ENCODE measurements at places on chromosomes 12 and 14.
A peak's percentile ranks its signal among the peaks of the same experiment; 100 is the strongest.

GRCh38 chr12:42474391-42474790 lies 115.2 kb downstream of the PRICKLE1 start:
- no peak for DNase-seq

DNA sequence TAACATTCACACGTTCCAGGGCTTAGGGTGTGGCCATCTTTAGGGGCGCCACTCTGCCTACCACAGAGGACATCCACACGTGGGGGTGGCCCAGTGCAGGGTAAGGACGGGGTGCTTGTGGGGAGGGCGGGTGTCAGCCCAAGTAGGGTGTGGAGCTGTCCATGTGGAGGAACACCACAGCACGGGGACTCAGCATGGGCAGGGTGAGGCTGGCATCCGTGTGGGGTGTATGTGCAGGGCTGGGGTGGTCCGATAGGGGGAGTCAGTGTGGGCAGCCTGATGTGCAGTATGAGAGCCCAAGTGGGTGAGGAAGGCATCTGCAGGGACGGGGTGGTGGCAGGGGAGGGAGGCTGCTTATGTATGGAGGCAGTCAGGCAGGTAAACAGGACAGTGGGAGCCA lies 17.7 kb downstream of the PSMC1 start:
- DNase-seq: no peak

- peak; percentile 2 for DNase-seq
These were observed 74.5 kb upstream of the DYNC1H1 start for GRCh38 chr14:101889898-101890297.

GRCh38 chr12:94754653-94755052 lies 104.3 kb upstream of the TMCC3 start:
- DNase-seq: no peak

- no peak for DNase-seq
These were observed 257.2 kb upstream of the PRICKLE1 start for GRCh38 chr12:42846782-42847181.

- DNase-seq: no peak
These were observed 53.2 kb upstream of the DYRK2 start for GRCh38 chr12:67595365-67595764.

DNA sequence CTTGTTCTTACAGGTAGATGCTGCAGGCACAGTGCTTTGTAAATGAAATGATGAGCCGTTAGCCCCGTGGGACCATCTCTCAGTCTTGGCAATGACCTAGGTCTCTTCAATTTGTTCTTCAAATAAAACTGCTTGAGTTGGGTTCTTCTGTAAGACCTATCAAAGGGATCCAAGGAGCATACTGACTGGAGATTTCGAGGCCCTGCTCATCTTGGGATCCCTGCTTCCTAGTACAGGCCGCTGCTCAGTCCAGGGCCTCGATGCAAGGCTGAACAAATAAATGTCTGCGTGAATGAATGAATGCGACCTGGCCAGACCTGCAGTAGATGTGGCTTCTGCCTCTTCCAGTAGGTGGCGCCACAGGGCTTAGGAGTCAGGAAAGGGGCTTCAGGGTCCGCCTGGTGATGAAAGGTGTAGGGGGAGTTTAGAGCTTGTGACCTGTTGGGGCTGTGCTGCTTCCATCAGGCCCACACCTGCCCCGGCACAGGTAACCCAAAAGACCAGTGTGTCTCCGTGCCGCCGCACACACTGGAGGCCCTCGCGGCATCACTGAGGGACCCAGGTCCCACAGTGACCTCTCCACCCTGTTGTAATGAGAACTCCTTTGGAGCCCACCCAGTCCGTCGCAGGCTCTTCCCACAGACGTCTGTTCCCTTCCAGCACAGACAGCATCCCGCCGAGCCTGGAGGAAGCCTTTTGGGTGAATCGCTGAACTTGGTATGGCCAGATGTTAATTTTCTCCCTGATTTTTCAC lies 4.4 kb downstream of the CACNA1C start:
- peak; percentile 55 for DNase-seq

DNA sequence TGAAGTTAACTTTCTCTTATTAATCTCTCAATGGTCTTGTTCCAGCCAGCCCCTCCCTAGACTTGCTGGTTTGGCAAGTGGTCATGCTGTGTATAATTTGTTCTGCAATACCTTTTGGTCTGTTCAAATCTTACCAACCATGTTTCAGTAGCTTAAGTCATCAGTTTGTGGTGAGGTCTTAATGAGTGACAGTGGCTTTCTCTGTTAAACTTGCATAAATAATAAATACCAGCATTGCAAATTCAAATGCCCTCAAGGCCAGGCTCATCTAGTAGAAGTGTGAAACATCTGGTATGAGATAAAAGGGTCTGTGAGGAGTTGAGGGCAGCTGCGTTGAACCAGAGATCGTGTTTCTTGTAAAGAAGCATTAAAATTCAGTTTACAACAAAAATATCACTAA lies 319.5 kb downstream of the TMEM117 start:
- DNase-seq: no peak

GRCh38 chr14:69572030-69572840 lies 2.4 kb downstream of the CCDC177 start:
- DNase-seq: peak; percentile 51

DNA sequence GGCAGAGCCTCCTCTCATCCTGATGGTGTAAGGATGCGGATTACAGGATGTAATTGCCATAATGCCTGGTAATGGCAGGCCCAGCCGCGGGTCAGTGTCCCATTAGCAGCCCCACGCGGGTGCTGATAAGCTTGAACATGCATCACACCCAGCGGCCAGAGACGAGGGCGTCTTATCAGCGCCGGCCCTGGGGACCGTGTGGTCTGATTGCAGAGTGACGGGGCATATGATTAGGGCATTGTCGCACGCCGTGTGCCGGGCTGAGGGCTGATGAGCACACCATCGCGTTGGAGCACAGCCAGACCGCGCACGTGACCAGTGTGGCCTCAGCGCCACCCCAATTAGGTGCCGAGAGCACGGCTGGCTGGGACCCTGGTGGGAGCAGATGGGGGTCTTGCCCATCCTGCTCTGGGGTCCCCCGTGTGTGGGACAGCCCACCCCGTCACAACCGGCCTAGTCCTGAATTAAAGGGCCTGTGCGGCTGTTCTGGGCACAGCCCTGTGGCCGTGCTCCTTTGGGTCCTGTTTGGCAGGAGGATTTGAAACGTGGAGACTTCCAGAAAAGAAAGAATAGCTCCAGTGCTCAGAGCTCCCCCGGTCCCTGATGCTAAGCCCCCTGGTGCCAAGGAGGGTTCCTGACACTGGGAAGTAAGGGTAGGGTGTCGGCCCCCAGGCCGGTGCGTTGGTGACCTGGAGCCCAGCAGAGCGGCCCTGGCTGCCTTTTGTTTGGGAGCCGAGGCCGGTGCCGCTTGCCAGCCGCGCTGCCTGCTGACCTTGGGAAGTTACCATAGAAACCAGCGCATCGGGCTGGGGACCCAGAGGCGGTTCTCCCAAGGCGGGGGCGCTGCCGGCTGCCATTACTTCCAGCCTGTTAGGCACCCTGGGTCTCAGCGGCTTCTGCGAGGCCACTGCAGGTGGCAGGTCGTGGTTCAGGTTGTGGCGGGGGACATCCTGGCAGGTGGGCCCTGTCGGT lies 20.7 kb downstream of the KIF26A start:
- DNase-seq: no peak

GRCh38 chr14:100103250-100104005 lies 38.2 kb downstream of the EVL start:
- no peak for DNase-seq

- no peak for DNase-seq
These were observed 124.6 kb upstream of the FRMD6 start for GRCh38 chr14:51527073-51527472.

DNA sequence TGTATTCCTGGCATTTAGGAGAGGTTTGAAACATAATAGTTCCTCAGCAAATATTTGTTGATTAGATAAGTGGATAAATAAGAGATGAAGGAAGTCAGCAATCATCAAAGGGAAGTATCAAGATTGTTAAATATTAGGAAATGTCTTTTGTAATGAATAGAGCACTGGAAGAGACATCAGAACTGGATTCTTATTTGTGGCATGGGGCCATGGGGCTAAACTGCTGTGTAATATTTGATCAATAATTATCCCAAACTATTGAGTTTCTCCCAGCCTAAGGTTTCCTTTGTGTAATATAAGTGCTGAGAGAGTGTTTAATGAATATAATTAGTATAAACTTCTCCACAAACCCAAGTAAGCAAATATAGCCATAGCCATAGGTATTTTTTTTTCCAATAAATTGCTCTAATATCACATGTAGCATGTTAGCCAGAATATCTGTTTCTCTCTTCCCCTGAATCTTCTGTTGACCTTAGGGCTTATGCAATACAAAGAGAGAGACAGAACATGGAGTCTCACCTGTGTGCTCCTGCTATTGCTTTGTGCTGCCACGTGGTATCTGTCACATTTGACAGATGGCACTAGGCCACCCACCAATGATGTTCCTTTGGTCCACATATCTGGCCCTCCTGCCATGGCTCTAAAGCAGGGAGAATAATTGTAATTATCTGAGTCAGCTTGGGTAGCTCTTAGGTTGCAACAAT lies 658.7 kb downstream of the SOX5 start:
- DNase-seq: no peak

DNA sequence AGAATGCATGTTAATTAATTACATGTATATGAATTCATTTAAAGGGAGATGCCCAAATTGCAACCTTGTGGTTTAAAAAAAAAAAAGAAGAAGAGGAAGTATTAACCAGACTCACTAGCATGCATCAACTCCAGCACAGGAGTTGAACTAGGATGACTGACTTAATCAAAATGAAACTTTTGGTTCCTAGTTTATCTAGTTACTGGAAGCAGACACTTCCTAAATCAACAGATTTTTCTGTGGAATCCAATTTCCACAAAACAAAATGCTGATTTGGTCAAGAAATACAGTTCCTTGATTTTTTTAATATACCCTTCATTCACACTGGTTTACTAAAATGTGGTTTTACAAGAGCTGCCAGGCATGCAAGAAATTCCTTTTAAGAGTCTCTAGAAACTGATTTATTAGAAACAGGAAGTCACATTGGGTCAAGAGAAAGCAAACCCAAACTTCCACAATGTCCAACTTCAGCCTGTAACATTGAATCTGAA lies 41.6 kb downstream of the ITPR2 start:
- no peak for DNase-seq

- no peak for DNase-seq
These were observed 54.9 kb upstream of the GNG2 start for GRCh38 chr14:51805541-51805940.

- no peak for DNase-seq
These were observed 41.5 kb downstream of the BCL11B start for GRCh38 chr14:99230208-99231151.

GRCh38 chr12:112891093-112892024 lies 15.4 kb upstream of the OAS1 start:
- DNase-seq: no peak

DNA sequence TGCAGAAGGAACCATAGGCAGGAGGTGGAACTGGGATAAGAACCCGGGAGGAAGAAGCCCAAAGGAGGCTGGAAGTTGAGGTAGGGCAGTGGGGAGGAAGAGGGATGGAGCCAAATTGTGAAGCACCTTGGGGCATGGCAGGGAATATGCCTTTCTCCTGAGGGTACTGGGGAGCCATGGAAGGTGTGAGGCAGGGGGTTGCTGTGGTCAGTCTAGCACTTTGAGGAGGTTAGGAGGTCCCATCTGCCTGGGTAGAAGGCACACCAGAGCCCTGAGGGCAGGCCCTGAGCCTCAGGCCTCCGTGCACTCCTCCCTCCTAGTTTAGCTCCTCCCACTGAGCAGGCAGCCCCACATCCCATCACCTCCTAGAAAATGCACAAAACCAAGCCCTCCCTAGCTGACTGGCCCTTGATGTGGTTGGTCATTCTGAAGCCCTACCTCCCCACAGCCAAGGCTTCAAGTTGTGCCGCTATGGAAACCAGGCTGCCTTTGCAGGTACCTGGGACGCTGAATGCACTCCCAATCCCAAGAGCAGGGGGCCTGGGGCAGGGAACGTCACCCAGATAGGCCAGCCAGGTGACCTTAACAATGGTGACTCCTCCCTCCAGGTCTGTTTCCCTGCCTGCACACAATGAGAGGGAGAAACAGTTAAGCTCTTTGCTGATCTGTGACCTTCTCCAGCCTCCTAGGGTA lies 15.1 kb downstream of the PHETA1 start:
- DNase-seq: no peak

- peak; percentile 64 for DNase-seq
These were observed at the start of gene ZNF219 for GRCh38 chr14:21098076-21098891. ZNF219 (minus strand) TSS chr14:21098655; CDS start chr14:21093591, 5,064 bp downstream.

- DNase-seq: no peak
These were observed 769.8 kb upstream of the MGAT4C start for GRCh38 chr12:87025976-87026375.

DNA sequence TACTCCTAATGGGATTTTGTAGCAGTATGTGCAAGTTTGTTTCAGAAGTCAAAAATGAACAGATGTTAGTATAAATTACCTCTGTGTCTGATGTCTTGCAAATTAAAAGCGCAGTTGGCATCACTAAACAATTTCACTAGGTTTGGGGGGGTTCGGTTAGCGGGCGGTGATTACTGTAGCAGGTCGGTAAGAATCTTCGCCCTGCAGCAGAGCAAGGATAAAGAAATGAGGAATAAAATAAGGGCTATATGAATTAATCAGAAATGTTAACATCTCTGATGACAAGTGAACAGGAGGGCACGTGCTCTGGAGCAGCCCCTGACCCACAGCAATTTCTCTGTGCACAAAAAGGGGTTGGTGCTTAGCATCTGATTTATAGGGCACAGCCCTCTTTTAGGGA lies 43.6 kb upstream of the VSX2 start:
- no peak for DNase-seq

GRCh38 chr12:109512608-109513007 lies 35.2 kb downstream of the UBE3B start:
- DNase-seq: no peak

DNA sequence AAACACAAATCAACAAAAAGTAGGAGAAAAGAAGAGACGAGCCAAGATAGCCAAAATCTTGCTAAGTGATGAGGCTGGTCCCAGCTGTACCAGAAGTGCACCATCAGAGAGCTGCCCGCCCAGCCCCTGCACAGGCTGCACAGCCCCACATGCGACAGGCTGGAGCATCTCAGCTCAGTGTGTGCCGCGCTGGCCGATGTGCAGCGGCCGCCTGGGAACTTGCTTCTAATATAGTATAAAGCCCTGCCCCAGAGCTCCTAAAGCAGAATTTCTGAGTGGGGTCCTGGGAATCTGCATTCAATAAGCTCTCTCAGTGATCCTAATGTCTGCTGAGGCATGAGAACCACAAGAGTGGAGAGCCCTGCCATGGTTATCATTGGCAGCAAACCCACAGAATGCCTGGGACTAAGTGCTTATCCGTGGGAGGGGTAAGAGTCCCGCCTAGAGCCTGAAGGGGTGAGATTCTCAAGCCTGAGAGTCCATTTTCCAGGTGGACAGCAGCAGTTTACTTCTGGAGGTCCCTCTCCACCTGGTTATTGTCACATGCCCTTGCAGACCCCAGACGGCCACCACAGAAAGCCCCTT lies 171.6 kb downstream of the DPF3 start:
- DNase-seq: no peak

DNA sequence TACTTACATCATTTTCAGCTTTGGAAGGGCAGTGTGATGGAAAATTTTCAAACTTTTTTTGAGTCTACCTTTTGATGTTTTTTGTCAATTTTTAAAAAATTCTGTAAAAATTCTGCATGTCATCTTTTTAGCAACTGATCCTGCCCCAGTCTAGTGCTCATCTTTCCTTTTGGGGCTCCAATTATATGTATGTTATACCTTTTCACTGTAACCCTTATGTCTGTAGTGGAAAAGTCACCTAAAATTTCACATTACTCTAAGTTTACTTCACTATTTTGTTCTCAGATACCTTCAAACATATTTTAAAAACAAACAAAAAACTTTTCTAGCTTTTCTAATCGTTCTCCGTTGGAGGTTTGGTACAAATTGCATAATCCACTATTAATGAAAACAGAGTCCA lies 32.5 kb upstream of the MYRFL start:
- no peak for DNase-seq

- DNase-seq: no peak
These were observed 414.9 kb downstream of the APAF1 start for GRCh38 chr12:99059824-99060511.

- DNase-seq: no peak
These were observed 268.7 kb upstream of the TBX3 start for GRCh38 chr12:114952573-114953271.

Data from GM20000 (cell line).